ENCODE measurements at places on chromosomes 2 and 18. TPM values are rescaled to one million over a fixed set of nuclear protein-coding genes. Genes with fewer than 3 reads are reported as not detected.

RAD51AP2 gene
- not detected for total RNA-seq

GRCh38 chr2:134582547-134582899 lies 136.3 kb downstream of the TMEM163 start:
- no peak for DNase-seq

- no peak for DNase-seq
Observed at GRCh38 chr2:230794497-230794896, 70.2 kb upstream of the ITM2C start.

THOC1 gene
- 245 TPM for total RNA-seq
